ENCODE measurements at places on chromosomes 6 and 20.

- DNase-seq, result no peak
These were observed 98.5 kb downstream of the ARMC2 start for GRCh38 chr6:108946695-108947094.

- no peak for DNase-seq
These were observed 38.0 kb downstream of the SLC9A8 start for GRCh38 chr20:49850463-49851230.

DNA sequence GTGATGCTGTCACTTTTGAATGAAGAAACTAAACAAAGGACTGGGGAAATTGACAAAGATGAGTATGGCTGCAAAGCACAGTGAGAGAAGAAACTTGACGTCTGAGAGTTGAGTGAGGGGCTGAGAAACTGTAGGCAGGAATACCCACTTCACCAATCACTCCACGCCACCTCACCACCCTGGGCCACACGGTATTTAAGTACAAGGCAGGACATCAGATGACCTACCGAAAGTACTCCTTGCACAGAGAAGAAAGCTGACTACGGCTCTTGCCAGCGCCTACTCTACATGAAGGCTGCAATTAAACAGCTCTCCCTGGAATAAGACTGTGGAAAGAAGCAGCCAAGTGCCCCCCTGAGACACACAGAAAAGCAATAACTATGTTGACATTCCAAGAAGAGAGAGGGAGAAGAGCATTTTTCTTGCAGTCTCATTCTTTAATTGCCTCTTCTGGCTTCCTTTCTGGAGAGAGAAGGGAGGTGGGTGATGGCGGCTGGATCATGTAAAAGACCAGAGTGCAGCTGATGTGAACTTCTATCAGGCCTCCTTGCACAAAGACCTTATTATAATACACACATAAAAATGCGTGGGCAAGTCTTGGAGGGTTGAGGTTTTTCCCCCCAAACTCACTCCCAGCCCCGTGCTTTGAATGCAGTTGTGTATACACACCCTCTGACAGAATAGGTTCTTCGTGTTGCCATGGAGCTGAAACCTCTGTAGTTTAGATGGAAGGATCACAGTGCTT, 44.6 kb downstream of the HIVEP2 start:
- no peak for DNase-seq

DNA sequence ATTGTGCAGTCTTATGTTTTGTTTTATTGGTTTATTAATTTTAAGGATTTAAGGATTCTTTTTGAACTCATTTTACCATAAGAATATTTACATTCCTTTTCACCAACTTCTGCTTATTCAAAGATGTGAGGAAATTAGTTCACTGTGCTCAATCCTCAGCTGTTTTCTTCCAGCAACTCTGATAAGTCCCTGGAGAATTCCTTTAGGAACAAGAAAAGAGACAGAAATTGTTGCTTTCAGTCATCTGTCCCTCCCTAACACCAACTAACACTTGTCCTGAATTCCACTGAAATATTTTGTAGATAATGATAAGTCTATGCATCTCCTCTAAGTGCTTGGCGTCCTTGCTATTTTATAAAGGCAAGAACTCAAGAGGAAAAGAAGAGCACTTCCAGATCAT, 334.8 kb upstream of the MARCKS start:
- DNase-seq, result no peak

DNA sequence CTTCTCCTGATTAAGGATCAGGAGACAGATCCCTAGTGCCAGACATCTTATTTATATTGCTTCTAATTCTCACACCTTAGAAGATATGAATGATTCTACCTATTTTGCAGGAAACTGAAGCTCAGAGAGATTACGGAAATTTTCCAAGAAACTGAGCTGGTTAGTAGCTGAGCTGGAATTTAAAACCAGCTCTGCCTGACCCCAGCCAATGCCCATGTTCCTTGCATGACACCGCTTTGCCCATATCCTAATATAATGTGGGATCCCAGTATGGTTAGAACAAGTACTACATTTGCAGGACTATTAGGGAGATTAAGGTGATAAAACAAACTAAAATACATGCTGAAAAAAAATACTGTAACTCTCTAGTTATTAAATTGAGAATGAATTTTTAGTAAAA, 1.9 kb downstream of the TMEM30A start:
- no peak for DNase-seq

DNA sequence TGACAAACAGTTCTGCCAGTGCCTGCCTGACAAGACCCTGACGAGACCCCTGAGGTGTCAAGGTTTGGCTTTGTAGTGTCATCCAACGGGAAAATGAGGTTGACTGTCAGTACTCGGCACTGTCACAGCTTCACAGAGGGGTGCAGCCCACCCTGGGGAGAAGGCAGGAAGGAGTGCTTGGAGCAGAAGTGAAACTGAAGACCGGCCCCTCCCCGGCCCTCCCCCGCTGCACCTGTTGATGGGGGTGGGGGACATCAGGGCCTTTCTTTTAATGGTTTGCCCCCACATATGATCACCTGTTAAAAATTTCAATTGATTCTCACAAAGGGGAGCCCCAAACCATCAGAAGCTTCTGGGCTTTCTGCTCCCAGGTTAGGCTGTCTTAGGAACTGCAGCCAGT, 6.8 kb downstream of the PMEPA1 start:
- no peak for DNase-seq
